Brain (organoid and tissue), 16 donors: ENCODE measurements at places on chromosomes 2 and 18. TPM values are rescaled to one million over a fixed set of nuclear protein-coding genes. Genes with fewer than 3 reads are reported as not detected.

Gene RAMP1
- polyA plus RNA-seq = 75.7 TPM

Gene RFTN2
- 5.2 TPM for polyA plus RNA-seq

Gene STARD6
- 0.75 TPM for polyA plus RNA-seq

Gene TEX44
- polyA plus RNA-seq = not detected
